ENCODE measurements at places on chromosomes 12 and 14.

DNA sequence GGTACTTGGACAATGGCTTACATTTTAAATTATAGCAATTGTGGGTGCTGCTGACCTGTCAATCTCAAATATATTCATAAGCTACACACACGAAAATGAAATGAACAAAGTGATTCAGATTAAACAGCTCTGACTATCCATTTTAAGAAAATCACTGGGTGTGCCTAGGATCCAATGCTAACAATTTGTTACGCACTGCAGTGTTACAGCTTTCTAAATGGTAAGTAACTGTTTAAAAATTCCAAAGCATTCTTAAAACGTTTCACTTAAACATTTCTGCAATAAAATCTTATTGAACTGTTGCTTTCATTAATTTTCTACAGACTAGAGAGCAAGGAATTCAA is 18.9 kb downstream of the LMO3 start:
- DNase-seq = no peak

GRCh38 chr12:25377469-25378177 is 126.9 kb upstream of the KRAS start:
- DNase-seq = peak; percentile 3

DNA sequence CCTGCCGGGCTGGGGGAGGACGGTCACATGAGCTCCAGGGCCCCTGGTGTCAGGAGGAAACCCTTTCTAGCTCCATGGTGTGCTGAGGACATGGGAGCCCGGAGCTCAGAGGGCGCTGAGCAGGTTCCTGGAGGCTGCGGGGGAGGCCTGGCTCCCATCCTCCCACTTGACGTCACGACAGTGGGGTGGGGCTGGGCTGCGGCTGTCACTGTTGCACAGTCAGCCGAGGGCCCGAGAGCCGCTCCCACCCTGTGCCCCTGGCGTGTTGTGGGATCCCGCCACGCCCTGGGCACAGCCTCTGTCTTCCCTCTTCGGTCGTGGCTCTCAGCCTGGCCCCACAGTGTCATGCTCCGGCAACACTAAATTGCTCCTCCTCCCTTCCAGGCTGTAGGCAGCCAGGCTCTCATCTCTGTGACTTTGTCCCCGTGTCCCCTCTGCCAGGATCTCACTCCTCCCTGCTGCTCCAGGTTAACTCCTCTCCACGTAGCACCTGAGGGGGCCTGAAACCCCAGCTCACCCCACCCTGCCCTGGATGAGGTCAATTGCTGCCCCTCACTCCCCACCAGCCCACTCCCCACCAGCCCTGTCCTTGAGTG is 33.0 kb downstream of the BEGAIN start:
- no peak for DNase-seq

GRCh38 chr12:93902736-93903562 is 225.8 kb downstream of the CRADD start:
- DNase-seq = no peak

DNA sequence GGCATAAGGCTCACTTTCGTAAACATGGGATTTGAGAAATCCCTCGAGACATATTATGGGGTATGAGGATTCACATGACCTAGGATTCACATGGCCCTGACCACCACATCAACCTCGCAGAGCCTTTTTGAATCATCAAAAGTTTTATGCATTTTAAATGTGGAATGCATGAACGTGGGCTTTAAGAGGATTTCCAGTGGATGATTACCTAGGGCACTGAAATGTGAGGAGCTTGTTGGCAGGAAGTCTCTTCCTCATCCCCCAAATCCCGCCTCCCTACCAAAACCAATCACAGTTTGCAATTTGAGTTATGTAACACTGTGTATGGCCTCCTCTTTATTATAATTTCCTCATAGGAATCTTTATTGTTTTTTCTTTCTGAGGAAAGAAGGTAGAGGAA is 659.6 kb upstream of the TBX3 start:
- no peak for DNase-seq

- no peak for DNase-seq
Observed at GRCh38 chr12:54603872-54604271, 15.4 kb upstream of the PPP1R1A start.

GRCh38 chr14:77088645-77089044 is 9.4 kb upstream of the CIPC start:
- DNase-seq = no peak

GRCh38 chr14:28987516-28987915 is 220.9 kb downstream of the FOXG1 start:
- no peak for DNase-seq

DNA sequence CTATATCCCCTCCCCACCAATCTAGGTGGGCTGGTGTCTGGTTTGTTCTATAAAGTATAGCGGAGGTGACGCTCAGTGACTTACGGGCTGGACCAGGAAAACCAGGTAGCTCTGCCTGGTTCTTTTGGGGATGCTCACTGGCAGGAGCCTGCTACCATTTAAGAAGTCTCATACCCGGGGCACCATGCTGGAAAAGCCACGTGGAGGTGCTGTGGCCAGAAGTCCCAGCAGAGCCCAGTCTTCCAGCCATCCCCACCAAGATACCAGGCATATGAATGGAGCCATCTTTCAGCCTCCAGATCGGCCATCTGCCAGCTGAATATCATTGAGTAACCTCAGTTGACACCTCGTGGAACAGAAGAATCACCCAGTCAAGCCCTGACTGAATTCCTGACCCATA is 87.2 kb downstream of the AACS start:
- no peak for DNase-seq

DNA sequence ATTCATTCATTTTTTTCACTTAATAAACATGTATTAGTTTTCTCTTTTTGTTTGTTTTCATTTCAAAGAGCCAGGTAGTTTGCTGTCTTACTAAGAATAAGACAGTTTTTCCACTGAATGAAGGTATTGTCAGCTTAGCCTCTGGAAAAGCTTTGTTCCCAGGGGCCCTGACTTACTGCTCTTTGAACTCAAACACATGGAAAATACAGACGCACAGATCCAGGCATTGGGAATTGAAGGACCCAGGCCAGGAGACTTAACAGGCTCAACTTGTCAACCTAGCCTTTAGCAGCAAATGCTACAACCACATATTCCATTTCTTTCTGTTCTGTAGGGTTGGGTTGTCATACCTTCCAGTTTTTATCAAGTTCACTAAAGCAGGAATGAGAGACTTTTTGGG is 38.5 kb upstream of the SLCO1C1 start:
- no peak for DNase-seq

- no peak for DNase-seq
Observed at GRCh38 chr14:71061458-71061857, 154.2 kb downstream of the PCNX1 start.
